ENCODE measurements at places on chromosomes 2 and 18. TPM values are rescaled to one million over a fixed set of nuclear protein-coding genes. Genes with fewer than 3 reads are reported as not detected.

Gene EPHA4
- total RNA-seq, result 21.3 TPM

Gene PJVK
- 14.6 TPM for total RNA-seq

Gene GATA6
- 12.3 TPM for total RNA-seq

Gene GRHL1
- 10.6 TPM for total RNA-seq

Gene MERTK
- total RNA-seq, result 3.4 TPM

Gene NETO1
- not detected for total RNA-seq

Gene PAX8
- 6.4 TPM for total RNA-seq

Gene TLX2
- total RNA-seq, result 3.8 TPM

Gene RALBP1
- total RNA-seq, result 91.3 TPM

Gene GALNT14
- total RNA-seq, result 3.1 TPM

DNA sequence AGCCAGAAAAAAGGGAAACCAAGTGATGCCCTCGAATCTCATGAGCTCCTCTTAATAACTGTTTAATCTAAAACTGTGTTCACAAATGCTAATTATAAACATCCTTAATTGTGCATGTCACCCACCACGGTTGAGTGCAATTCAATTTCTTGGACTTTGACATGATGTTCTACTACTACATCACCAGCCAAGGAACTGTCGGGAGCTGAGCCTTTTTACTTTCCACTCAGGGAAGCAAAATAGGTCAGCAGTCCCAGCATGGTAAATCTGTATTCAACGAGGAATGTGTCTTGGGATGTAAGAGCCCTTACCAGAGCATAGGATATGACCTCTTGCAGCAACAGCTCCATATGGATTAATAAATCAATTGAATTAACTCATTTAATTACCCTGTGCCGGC, 20.8 kb upstream of the REG3G start:
- no peak for DNase-seq

DNA sequence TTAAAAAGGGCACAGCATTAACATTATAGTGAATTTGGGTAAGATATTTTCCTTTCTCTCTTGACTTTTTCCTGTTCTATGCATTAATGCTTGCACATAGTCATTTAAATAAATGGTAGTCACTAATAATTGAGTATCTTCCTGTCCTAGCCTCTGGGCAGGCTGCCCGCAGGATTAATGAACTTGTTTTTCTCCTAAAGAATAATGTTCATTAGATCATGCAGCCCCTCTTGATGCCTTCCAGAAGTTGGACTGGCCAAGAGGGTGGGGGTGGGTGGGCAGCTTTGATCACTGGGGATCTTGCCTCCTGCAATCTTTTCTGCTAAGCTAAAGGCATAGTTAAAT, 514.5 kb upstream of the CDH2 start:
- DNase-seq, result no peak

GRCh38 chr2:77232909-77233425, 289.2 kb downstream of the LRRTM4 start:
- DNase-seq, result no peak

GRCh38 chr2:162256591-162256991, 13.3 kb upstream of the FAP start:
- DNase-seq, result no peak

DNA sequence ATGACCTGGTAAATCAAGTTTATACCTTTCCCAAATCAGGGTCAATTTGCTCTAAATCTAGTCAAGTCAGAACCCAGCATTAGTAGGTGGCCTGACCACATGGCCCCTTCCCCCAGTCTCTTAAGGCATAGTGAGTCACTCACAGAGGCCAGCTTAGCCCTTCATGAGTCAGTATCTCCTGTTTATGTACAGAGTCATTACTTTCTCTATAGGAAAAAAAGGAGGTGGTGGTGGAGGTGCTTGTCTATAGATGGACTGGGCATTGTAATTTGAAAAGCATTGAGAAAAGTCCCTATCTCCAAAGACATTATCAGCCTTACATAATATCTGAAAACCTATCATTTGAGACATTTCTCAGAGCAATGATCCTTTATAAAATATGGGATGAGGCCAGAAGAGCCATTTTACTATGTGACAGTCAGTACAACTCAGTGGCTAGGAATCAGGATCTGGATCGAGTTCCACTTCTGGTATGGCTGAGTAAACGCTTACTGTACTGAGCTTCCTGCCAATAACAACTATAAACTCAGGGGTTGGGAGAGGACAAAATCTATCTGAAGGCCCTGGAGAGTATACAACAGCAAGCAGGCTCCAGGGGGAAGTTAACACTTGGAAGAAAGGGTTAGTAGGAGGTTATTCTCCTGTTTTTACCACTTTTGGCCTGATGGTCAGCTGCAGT, 22.5 kb upstream of the SIGLEC15 start:
- DNase-seq, result peak; percentile 68

DNA sequence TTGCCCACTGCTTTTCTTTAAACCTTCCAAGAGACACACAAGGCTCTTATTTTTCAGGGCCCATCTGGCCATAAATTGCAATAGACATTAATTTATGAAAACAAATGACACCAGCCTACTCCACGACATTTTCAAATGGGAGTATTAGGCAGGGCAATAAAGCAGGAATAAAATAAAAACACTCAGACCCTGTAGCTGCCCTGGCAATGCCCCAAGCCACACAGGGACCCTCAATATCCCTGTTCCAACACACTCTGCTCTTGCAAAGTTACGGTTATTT, 550.8 kb upstream of the TNP1 start:
- no peak for DNase-seq

DNA sequence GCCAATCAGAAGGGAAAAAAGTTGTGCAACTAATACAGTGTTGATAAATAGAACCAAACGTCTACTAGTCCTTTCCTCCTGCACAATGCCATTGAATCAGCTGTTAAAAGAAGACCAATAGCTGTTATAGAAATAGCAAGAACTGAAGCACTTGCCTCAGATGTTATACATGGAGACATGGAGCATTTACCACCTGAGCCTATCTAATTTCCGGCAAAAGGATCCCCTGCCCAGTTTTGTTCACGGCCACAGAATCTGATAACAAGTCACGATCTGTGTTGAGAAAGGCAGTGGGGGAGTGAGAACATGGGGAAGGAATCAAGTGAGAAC, 285.4 kb downstream of the ZEB2 start:
- DNase-seq, result no peak

Measured in PC-9 (cell line).